SW480 (cell line): ENCODE measurements at places on chromosomes 7 and 10.

DNA sequence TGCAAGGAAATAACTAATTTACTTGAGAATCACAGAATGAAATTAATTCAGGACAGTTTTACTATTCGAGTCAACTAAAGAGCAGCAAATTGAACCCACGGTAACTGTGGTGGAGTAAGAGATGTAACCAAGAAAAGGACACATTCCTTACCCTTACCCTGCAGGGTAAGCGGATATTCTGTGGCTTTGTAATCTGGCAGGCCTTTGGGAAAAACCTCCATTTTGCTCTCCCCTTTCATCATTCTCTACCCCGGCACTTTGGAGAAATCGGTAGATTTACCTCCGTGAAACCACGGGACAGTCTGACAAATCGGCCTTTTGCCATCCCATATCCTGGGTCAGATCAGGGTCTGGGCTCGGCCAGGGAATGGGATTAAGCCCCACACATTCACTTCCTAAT is 18.4 kb downstream of the RCC1L start:
- DNase-seq = no peak

GRCh38 chr7:17940951-17941431 is 697 bp upstream of the SNX13 start:
- DNase-seq = peak; percentile 73

DNA sequence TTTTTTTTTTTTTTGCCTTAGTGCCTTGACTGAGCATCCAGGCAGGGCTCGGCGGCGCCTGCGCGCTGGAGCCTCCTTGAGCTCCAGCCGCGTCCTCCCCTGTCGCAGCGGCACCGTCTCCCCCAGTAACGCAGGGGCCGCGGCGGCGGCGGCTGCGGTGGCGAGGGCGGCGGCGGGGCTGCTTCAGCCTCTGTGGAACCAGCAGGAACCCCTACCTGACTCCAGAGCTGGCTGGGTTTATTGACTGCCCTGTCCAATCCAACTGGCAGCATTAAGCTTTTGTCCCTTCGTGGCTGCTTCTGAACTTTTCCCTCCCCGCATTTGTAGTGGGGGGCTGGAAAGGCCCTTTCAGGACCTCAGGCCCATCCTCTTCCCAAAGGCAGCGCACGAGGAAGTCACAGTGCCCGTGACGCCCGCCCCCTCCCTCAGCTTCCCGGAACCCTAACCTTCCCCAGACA is at the start of gene GPR85:
Gene GPR85 (minus strand): TSS at position 397 of the 458 bp plus-strand sequence. CDS start 2,106 bp downstream, outside the sequence.
- no peak for DNase-seq

DNA sequence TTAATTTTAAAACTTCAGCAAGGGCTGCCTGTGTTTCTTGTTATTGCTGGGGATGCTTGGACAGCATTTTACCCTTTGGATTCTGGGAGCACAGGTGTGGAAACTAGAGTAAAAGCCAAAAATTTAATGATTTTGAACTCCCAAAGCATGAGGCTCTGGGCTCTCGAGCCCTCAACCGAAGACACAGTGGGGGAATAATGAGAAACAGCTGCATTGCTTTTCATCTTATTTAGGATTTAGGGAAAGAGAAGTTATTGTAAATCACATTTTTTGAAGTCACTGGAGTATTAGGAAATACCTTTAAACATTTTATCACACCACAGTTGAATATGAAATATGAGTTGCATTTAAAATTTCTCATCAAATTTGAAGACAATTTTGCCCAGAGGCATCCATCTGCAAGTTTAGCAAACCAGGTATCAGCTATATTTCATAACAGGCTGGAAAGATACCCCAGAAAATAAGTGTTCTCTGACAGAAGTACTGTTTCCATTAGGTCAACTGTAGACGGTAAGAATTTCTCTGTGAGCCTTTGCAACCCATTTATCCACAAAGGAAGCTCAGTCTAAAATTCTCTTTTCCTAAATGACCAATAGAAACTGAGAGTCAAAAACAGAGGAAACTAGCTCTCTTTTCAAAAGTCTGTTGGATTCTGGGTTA is 290.6 kb upstream of the PHYHIPL start:
- no peak for DNase-seq

DNA sequence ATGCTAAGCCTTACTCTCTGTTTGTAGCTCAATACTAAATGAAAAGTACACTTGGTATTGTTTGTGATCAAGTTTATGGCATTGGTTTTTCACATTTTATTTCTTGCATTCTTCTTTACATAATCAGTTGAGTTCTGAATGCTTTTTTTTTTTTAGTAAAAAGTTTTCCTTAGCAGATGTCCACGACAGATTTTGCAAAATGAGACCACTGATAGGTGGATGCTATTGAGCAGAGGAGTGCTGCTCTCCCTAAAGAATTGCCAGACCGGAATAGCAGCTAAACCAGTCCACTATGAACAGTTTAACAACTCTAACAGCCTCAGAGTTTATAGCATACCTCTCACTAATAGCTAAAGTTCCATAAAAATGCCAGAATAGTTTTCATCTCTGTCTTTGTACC is 225.1 kb upstream of the CACNA2D1 start:
- DNase-seq = no peak

DNA sequence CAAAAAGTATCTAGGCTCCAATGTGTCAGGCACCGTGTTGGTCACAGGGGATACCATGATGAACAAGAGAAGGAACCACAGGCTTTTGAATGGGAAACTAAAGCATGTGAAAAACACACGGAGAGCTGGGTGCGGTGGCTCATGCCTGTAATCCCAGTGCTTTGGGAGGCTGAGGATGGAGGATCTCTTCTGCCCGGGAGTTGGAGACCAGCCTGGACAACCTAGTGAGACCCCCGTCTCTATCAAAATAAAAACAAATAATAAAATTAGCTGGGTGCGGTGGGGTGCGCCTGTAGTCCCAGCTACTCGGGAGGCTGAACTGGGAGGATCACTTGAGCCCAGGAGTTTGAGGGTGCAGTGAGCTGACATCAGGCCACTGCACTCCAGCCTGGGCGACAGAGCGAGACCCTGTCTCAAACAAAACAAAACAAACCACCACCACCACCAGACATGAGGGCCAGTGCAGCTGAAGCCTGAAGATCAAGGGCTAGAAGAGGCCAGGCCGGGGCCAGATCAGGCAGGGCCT is 611 bp upstream of the COPS6 start:
- no peak for DNase-seq
